Activated CD8-positive, alpha-beta memory T cell treated with anti-CD3 and anti-CD28 coated beads for 1 hour (primary cell): ENCODE measurements at places on chromosomes 6 and 20.

DNA sequence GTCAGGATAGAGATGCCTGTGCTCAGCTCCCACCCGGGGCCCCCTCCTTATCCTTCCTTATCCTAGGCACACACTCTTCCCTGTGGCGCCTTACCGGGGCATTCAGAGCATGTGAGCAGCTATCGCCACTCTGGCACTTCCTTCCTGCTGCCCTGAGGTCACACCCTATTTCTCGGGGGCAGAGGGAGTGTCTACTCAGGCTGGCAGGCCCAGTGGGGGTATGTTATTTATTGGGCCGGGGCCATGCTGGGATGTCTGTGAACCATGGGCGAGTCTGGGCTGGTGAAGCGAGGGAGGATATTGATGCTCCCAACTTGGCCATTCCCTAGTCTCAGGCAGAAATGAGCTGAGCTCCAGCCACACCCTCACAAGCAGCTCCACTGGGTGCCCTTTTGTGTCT lies 3.9 kb upstream of the LY6G6D start:
- no peak for DNase-seq

DNA sequence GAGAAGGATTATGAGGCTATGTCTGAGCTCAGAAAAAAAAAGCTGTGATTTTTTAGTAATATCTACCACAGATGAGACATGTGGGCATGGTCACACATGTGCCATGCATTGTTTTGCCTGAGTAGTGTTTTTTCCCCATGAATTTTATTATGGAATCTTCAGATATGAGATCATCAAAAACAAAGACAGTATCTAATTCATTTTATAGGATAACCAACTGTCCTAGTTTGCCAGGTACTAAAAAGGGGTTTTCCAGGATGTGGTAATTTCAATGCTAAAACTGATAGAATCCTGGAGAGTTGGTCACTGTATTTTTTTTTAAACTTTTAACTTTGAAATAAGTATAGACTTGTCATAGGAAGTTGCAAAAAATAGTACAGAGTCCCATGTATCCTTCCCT lies 127.4 kb upstream of the MAP3K7 start:
- no peak for DNase-seq

- DNase-seq: no peak
Measured at GRCh38 chr6:139925894-139926641, 551.6 kb upstream of the CITED2 start.

- no peak for DNase-seq
Measured at GRCh38 chr6:5590187-5590586, 328.9 kb downstream of the FARS2 start.

DNA sequence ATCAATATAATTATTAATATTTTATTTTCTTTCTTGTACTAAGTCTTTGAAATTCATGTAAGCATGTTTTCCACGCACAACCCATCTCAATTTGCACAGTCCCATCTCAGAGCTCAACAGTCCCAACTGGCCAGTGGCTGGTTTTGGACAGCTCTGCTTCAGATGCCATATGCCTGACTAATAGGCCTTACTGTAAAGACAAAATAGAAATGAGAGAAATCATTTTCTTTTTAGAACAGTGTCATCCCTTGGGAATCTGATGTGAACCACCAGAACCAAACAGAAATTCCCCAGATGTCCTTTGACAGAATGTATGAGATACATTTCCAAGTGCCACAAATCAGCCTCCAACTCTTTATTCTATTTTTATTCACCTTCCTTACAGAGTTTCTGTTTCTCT lies 338.9 kb downstream of the ESR1 start:
- DNase-seq: no peak

DNA sequence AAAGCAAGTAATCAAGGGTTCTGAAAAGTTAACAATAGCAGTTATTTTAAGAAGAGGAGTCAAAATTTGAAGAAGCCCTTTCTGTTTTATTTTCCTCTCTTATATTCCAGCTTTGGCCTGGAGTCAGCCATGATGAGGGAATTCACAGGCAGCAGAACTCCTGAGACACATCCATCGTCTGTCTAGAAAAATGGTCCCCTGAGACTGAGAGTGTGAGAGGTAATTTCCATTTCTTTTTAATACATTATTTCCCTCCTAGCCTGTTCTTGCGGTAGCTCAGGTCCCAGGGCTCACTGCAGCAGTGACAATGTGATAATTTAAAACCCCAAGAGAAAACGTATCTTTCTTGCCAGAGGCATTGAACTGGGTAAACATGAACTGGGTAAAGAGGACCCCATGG lies 296.0 kb downstream of the SMOC2 start:
- DNase-seq: no peak

GRCh38 chr20:3797592-3798372 lies 1.7 kb downstream of the CDC25B start:
- no peak for DNase-seq

GRCh38 chr6:113610377-113610988 lies 246.7 kb upstream of the MARCKS start:
- no peak for DNase-seq

- DNase-seq: no peak
Measured at GRCh38 chr20:41499064-41499463, 119.1 kb downstream of the CHD6 start.

DNA sequence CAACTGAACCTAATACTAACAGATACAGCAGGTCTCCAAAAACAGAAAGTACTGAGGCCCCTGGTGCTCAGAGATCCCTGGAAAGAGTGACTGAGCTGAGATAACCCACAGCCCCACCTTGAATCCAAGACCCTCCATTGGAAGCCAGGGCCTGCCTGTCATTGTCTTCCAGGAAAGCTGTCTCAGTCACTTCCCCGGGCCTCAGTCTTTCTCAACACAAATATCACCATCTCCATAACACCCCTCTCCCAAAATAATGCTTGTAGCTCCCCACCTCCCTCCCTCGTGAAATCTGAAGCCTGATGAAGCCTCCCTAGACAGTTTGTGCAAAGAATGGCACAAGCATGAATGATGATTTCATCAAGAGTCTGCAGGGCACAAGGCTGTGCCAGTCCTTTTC lies 138.2 kb upstream of the LRFN2 start:
- DNase-seq: no peak

GRCh38 chr6:13184547-13184946 lies 143.8 kb downstream of the TBC1D7 start:
- DNase-seq: no peak

DNA sequence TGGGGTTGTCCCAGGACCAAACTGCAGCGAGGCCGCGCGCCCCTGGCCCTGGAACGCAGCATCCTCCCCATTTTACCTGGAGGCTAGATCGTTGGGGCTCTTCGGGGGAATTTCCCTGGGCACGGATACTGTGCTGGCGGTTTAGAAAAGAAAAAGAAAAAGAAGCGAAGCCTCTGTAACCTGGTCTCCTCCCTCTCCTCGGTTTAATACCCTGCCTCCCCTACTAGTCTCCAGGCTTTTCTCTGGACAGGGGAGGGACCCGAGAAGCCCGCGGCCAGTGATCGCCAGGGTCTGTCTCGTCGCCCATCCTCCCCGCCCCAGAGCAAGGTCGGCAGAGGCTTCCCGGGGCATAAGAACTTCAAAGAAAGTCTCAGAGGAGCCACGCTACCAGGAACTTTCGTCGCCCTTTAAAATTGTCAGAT lies 6.1 kb upstream of the LAMP5 start:
- DNase-seq: no peak

- DNase-seq: no peak
Measured at GRCh38 chr6:35503534-35503933, 6.7 kb upstream of the TEAD3 start.

- no peak for DNase-seq
Measured at GRCh38 chr20:5569021-5569420, 181.2 kb upstream of the SHLD1 start.

GRCh38 chr6:154969796-154970195 lies 25.3 kb upstream of the TIAM2 start:
- no peak for DNase-seq

DNA sequence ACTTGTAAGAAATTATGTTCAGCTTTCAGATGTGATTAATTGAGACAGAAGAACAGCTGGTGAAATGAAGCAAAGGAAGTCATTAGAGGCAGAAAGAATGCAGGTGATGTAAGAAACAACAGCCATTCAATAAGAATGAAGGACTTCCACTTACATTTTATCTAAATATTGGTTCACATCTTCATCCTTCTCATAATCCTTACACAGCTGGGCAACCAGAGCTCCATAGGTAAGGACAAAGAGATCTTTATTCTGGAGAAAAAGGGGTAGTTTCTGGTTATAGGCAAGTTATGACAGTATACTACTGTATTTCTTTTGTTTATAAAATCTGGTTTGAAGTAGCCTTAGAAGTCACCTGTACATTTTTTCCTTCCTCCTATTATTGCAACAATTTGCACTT lies 2.3 kb downstream of the TRAPPC3L start:
- no peak for DNase-seq

DNA sequence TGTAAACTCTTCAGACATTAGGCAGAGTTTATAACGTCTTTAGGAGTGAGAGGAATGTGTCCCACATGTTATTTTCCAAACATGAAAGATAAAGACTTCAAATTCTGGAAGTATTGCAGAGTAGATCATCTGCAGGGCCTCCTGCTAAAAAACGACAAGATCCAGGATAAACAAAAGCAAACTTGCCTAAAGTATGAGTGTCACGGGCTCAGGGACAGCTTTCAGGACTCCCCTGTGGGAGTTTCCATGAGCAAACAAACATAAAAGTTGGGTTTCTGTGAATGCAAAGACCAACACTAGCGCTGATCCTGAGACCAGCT lies 76.9 kb downstream of the TXNDC5 start:
- DNase-seq: no peak

DNA sequence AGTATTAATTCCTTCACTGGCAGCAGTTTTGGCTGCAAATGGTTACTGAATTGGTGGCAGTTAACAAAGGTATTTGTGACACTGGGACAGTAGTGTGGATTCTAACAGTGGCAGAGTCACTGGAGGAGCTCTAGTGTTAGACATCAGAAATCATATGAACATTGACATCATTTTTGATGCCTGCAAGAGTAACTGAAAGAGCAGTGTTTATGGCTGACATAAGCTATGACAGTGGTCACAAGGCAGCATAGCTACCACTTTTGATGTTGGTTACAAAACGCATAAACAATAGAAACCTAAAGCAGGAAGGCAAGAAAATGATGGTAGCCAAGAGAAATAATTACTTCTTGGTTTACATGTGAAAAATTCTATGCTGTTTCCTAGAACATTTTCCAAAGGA lies 326.7 kb upstream of the MAN1A1 start:
- no peak for DNase-seq

- DNase-seq: no peak
Measured at GRCh38 chr6:119067091-119067490, 11.4 kb downstream of the FAM184A start.

DNA sequence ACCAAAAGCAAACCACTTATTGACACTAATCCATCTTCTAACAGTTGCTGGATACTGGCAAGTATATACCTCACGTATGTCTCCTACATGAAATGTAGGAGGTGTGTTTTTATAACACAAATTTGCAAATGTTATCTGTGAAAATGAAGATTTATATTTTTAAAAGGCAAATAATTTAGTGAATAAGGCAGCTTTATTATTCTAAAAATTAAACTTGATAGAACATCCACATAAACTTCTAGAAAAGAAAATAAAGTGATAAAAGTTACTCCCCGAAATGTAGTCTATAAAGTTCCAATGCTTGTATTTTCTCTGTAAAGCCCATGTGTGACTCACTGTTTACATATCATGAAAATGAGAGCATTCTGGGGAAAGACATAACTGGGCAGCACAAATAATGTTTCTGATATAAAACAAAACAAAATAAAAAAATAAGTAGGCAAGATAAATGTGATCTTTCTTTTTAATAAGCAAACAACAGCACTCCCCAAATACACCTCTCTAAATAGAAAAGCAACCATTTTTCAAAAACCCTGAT lies 84.4 kb downstream of the MAP7 start:
- DNase-seq: no peak

- DNase-seq: no peak
Measured at GRCh38 chr6:33452496-33452895, 1.9 kb upstream of the ZBTB9 start.

GRCh38 chr6:53424976-53425718 lies 76.4 kb upstream of the ELOVL5 start:
- no peak for DNase-seq

DNA sequence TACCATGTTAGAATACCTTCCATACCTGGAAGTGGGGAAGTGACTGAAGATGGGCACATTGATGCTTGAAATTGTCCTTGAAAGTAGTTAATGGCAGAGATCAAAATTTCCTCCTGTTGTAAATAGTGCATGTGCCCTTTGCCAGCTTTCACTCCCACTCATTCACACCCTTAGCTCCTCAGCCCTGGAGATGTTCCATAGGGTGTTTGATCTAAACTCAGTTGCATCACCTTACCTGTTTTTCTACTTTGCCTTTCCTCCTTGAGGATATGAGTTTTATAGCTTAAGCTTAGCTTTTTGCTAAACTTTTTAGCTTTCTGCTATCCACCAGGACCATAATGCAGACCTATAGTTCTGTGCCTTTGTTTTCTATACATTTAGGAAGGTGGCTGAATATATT lies 69.0 kb downstream of the CEP57L1 start:
- no peak for DNase-seq

- DNase-seq: no peak
Measured at GRCh38 chr20:51687108-51687507, 81.1 kb downstream of the ATP9A start.

DNA sequence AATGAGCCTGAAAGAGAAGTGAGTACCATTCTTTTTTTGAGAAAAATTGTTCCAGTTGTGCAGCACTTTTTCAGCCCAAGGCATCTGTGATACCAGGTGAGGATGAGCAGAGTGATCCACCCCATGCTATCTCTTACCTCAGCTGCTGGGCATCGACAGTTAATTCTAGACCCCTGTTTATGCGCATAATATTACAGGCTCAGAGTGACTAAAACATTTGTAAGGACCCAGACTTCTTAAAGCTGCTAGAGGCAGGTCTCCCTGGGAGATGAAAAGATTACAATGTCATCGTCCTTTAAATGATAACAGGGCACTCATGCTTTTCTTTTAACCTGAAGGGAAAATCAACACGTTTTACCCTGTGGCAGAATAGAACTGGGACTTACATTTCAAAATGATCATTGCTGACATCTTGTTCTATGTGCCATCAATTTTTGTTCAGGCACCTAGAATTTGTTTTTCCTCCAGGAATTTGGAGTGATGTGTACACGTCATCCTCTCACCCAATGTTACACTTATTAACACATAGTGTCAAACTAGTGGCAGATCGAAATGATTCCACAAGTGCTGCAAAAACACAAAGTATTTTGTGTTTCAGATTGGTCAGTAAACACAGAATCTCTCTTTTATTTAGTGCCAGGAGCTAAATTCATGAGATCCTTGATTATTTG lies 684.6 kb downstream of the UTRN start:
- no peak for DNase-seq

- no peak for DNase-seq
Measured at GRCh38 chr6:16420715-16421461, 182.5 kb downstream of the GMPR start.
